ENCODE measurements at places on chromosomes 12 and 14.

DNA sequence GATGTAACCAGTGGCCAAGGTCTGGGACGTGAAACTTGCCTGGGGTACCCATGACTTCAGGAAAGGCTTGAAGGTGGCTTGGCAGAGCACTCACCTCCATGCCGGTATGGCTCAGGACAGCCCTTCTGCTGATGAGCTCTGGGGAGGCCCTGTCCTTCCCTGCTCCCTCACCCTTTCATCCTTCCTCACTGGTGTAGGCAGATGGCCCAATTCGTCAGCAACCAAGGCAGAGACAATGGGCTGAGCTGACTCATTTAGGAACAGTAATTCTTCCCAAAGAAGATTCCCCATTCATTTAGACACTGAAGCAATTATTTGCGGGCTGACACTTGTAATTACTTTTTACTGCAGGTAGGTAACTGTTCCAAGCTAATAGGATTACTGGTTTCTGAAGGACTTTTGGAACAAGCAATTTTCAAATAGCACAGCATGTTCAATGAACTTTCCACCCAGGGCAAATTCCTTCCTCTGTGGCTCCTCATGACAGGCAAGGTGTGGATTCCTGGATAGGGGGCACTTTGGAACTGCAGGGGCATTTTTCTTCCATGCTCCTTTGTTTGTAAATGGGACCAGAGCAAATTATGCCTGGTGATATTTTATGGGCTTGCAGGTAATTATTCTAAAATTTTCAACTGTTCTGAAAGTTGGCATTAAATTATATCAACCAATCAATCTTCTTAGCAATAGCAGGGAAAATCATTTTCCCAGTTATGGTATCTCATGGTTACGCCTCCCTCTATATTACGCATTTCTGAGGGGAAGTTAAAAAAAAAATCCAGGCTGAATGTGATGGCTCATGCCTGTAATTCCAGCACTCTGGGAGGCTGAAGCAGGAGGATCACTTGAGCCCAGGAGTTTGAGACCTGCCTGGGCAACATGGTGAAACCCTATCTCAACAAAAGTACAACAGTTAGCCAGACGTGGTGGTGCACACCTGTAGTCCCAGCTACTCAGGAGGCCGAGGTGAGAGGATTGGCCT is 24.1 kb upstream of the NRDE2 start:
- DNase-seq, result no peak

DNA sequence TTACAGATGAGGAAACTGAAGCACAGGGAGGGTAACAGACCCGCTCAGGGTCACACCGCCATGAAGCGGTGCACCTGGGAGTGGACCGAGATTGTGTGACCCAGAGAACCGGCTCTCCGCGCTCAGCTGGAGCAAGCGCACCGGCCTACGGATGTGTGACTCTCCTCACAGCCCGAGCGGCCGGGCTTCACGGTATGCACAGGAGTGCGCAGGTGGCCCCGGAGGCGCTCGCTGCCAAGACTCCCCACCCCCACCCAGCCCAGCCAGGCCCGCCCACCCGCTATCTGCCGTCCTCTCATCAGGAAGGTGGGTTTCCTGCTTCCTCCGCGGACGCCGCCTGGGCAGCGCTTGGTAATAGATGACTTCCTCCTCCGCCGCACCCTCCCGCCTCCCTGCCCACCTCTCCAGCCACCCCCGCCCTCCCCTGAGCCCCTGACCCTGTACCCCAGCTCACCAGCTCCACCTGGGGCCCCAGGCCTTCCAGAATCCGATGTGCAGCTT is 110.7 kb downstream of the NCOR2 start:
- no peak for DNase-seq

DNA sequence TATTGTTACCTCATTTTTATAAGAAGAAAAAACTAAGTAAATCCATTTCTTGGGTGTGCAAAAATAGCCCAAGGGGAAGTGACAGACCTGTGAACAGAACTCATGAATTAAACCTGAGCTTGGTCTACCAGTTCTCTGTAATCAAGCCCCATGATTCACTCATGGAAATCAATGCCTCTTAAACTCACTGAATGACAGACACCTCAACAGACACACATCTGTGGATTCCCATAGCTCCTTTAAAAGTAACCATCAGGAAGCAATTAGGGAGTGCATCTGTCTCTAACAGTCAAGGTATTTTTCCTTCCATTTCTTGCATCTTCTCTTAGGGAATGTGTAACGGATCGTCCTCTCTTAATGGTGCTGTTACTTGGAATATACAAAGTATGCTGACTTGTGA is 215.0 kb upstream of the EEA1 start:
- DNase-seq, result no peak

- DNase-seq, result no peak
These were observed 1.9 kb downstream of the ACTN1 start for GRCh38 chr14:68977180-68977717.

DNA sequence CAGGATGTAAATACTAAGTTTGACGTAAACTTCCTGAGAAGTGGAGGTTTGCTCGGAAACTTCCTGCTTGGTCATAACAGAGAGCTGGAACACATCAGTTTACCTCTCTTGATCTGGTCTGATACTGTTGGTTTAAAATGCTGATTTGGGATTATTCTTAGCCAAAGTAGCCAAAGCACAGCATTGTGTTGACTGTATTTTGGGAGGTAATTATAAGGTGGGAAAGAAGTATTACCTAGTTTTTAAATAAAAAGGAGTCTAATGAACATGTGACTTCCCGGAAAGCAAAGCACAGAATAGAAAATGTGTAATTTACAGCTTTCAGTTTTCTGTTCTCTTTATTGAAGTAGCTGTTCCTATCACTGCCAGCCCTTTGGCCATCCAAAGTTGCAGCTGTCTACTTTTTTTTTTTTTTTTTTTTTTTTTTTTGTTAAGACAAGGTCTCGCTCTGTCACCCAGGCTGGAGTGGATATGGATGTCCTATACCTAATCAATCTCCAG is 52.2 kb upstream of the SRP54 start:
- DNase-seq, result no peak

DNA sequence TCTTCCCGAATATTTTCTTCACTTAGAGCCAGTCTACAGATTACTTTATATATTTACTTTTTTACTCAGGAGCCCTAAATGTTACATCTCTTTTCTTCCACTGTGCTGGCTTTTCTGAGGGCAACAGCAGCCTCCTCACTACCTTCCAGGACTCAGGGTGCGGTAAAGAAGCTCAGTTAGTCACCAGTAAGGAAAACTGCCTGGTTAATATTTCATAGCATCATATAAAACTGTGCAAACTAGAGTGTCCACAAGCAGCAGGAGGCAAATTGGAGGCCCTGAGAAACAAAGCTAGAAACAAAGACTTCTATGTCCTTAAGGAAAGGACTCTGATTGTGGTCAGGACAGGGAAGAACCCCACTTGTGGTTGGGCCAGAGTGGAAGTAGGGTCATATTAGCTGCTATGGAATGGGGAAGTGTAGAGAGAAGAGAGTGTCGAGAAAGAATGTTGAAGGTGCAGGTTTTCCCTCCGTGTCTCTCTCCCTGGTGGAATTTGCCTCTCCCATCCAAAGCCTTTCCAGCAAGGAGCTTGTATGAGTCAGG is 220.1 kb downstream of the SLC15A4 start:
- DNase-seq, result no peak

DNA sequence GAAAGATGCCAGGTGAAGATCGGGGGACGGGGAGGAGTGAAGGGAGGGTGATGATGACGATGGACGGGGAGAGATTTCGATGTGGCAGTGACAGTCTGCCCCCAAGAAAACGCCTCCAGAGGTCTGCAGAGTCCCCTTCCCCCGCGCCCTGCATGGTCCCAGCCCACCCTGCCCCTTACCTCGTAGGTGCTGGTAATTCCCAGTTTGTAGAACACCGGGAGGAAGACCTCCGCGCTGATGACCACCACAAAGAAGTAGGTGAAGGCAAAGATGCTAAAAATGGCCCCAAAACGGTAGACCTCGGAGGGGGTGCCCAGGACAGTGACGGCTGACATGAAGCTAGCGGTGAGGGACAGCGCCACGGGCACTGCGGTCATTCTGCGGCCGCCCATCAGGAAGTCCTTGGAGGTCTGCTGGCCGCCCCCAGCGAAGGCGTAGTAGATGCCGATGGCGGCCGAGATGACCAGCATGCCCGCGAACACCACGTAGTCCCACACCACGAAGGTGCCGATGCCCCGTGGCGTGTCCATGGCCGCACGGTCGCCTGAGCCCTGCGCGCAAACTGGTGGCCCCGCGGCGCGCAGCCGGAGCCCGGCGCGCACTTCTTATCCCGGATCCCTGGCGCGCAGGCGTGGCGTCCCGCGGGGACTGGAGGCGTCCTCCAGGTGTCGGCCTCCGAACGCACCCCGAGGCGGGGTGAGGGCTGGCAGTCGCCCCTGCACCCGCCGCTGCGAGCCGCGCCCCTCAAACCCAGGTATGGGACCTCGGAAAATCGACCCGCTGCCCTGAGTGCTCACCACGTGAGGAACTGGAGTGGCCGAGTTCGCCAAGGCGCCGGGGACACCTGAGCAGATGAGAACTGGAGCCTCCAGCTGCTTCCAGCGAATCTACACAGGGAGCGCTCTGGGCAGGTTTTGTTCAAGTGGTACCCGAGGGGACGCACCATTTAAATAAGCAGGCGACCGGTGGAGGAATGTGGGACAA is at the start of gene SLC5A8:
Gene SLC5A8 (minus strand): TSS at position 920 of the 984 bp plus-strand sequence. CDS start 390 bp downstream, at position 530.
- no peak for DNase-seq

GRCh38 chr12:4441355-4442335 is 4.0 kb downstream of the FGF6 start:
- no peak for DNase-seq

- DNase-seq, result no peak
These were observed 195.2 kb upstream of the LRIG3 start for GRCh38 chr12:59115526-59115925.

- DNase-seq, result no peak
These were observed 4.1 kb upstream of the CCER1 start for GRCh38 chr12:90959032-90959431.

- no peak for DNase-seq
These were observed 19.0 kb downstream of the FAM222A start for GRCh38 chr12:109732321-109733305.

Measured in left renal pelvis (tissue), 4 donors.